NCI-H1436 (cell line): ENCODE measurements at places on chromosomes 13 and 19.

DNA sequence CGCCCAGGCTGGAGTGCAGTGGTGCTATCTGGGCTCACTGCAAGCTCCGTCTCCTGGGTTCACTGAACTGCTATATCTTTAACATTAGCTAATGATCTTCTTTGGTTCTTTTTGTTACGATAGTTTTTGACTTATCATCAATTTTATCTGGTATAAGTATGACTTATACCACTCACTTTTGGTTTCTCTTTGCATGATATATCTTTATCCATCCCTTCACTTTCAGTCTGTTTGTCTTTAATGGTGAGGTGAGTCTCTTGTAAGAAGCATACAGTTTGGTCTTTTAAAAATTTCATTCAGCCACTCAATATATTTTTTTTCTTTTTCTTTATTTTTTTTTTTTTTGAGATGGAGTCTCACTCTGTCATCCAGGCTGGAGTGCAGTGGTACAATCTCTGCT is 58.4 kb downstream of the ADGRE1 start:
- DNase-seq = no peak

GRCh38 chr13:39023316-39023715 is 14.6 kb downstream of the PROSER1 start:
- no peak for DNase-seq

DNA sequence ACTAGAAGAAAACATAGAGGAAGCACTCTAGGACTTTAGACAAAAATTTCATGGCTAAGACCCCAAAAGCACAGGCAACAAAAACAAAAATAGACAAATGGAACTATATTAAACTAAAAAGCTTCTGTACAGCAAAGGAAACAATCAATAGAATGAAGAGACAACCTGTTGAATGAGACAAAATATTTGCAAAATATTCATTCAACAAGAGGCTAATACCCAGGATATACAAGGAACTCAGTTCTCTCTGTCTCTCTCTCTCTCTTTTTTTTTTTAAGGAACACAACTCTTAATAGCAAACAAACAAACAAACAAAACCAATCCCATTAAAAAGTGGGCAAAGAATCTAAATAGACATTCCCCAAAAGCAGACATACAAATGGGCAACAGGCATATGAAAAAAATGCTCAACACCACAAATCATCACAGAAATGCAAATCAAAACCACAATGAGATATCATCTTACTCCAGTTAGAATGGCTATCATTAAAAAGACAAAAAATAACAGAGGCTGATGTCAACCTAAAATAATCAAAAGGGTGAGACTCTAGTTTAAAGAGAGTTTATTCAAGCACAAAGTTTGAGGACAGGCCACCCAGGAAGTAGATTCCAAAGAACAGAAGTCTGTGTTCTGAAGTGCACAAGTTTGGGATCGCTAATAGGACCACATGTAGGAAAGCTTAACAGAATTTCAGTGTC is 27.1 kb upstream of the SLC7A9 start:
- DNase-seq = no peak

GRCh38 chr13:22336460-22336859 is 665.6 kb downstream of the FGF9 start:
- no peak for DNase-seq

DNA sequence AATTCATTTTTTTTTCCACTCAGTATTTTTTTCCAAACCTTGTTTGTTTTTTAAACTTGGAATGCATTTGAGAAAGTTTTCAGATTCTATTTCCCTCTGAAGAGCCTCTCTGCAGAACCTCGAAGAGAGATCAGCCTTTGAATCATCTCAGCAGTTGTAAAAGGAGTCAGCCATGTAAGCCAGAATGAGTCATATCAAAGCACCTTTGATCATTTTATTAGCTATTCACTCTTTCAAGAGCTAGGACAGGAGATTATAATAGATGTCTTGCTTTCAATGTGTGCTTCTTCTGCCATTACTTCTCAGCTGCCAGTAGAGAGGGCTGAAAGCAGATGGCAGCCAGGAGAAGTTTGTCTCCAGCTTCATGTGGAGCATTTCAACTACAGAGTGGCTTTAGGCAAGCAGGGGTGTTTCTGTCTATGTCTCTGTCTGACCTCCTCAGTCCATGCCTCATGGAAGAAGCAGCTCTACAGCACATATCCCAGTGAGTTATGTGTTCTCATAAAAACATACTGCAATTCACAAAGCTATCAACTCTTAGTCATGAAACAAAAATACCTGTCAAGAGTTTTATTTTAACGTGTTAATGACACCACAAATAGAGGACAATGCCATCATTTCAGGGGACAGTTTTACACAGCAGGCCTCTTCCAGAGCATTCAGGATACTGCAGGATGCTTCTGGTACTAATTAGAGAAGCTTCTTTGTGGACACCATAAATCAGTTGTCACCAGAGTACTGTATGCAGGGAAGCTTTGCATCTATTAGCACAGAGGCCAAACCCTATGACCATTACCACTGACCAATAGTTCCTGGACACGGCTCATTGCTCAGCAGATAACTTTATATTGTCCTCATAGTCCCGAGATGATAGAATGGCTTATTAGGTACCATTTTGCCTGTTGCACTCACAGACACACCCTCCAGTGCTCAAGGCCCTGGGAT is 94.3 kb downstream of the NHLRC3 start:
- no peak for DNase-seq

DNA sequence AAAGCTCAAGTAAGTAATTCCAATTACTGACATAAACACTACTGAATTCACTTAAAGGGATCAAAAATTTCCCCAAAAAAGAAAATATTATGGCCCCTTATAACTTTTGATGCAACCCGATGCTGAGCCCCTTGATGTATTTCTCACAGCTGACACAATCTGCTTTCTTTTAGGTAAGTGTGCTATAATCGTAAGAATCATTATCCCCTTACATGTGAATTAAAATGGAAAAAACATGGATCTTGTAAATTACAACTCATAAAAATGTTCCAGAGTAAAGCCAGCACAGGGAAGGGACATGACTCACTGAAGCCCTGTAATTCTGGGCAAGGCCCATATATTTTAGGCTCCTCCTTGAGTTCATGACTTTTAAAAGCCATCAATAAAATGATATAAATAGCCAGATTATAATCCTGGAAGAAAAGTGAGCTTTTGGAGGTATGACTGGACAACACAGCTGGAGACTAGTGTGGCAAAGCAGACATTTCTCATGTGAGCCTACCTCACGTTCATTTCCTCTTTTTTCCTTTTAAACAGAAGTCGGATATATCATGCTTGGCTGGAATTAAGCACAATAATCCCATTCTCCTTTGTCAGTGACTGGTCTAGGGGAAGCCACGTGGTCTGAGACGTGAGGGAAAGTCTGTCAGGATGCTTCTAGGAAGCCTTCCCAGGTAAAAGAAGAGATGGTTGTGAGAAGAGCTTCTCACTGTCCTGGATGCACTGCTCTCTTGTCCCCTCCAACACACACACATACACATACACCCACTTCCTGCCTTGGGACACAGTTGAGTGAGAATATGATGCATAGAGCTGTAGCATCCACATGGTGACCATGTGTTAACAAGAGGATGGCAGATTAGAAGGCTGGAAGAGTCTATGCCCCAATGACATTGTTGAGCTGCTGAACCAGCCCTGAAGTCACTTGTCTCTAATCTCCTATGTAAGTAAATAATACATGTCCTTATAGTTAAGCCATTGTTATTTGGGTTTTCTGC is 165.4 kb downstream of the RGCC start:
- DNase-seq = no peak

DNA sequence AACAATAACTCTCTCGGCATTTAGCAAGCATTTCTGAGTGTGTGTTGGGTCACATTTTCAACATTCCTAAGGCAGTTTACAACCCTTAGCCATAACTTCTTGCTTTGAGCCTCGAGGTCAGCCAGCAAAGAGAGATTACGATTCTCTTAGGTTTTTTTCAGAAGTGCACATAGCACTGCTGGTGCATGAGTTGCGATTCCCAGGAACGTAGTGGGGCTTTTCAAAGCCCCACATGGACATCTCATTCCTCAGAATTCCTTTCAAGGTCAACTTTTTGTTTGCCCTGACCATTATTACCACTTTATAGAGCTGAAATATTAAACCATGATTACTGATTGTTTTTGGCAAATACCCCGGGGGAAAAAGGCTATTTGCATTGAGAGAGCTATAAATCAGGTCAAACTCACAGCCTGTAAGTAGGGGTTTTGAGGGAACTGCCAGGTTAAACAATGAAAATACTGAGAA is 705.3 kb downstream of the GPC5 start:
- no peak for DNase-seq

- no peak for DNase-seq
Measured at GRCh38 chr19:869245-870177, 10.0 kb downstream of the CFD start.

GRCh38 chr13:105255472-105255871 is 1280.0 kb downstream of the EFNB2 start:
- DNase-seq = no peak

- DNase-seq = no peak
Measured at GRCh38 chr13:35881360-35881759, 249.8 kb downstream of the DCLK1 start.

DNA sequence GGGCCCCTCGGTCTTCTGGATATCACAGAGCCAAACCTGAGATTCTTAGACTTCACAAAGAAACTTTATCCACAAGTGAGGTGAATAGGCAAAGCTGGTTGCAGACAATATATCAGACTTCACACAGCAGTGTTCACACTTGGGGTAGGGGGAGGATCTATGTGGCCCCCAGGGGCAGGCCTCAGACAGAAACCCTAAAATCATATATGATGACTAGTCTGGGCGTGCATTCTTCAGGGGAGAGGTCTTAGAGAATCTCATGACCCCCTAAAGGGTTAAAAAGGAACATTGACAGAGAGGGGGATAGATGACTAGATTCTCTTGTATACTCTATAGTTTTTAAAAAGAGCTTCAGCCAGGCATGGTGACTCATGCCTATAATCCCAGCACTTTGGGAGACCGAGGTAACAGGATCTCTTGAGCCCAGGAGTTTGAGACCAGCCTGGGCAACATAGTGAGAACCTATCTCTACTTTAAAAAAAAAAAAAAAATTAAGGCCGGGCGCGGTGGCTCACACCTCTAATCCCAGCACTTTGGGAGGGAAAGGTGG is 2.8 kb downstream of the TYROBP start:
- DNase-seq = no peak

GRCh38 chr13:74571811-74572210 is 437.6 kb upstream of the KLF12 start:
- no peak for DNase-seq

DNA sequence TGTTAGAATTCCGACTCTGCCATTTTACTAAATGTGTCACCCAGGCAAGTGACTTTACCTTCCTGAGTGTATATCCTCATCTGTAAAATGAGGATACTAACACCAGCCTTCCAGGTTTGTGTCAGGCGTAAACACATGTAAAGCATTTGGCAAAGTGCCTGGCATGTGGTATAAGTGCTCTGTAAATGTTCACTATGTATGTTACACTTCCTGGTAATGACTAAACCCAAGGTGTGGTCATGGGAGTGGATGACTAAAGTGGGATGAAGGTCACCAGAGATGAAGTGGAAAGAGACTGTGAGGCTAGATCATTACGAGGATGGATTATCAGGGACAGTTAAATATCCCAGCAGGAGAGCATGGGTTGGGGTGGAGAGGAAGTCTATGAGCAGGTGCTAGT is 25.6 kb downstream of the DEDD2 start:
- no peak for DNase-seq

DNA sequence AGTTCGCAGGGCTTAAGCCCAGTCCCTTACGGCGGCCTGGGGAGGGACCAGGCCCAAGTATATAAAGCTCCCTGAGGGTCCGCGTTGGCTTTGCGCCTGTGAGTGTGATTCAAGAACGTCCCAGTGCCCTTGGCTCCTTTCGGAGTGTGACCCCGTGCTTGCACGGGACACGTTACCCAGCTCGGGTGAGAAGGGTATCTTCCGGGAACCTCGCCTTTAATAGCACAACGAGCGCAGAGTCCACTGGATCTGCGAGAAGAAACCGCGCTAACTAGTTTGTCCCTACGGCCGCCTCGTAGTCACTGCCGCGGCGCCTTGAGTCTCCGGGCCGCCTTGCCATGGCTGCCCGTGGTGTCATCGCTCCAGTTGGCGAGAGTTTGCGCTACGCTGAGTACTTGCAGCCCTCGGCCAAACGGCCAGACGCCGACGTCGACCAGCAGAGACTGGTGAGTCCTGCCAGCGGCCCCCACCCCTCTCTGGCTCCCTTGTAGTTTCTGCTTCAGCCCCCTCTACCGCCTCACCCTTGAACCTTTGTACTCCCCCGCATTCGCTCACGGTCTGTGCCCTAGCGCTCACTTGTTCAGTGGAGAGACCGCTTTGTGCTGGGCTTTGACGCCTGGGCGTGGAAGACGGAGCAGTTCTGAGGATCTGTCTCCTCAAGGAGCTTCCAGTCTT is at the start of gene DNAJC15:
TSS of gene DNAJC15 (plus strand) at position 298 of the 675 bp plus-strand sequence. CDS start at position 339, 41 bp downstream.
- no peak for DNase-seq

DNA sequence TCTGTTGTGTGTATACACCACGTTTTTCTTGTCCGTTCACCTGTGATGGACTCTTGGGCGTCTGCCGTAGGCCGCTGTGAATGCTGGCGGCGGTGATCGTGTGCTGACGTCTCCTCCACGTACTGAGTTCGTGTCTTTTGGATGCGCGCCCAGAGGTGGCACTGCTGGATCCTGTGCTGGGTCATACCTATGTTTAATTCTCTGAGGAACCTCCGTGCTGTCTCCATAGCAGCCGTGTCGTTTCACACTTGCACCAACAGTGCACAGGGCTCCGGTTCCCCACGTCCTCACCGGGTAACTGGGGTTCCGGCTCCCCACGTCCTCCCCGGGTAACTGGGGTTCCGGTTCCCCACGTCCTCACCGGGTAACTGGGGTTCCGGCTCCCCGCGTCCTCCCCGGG is 56.2 kb downstream of the ATP11A start:
- DNase-seq = no peak

DNA sequence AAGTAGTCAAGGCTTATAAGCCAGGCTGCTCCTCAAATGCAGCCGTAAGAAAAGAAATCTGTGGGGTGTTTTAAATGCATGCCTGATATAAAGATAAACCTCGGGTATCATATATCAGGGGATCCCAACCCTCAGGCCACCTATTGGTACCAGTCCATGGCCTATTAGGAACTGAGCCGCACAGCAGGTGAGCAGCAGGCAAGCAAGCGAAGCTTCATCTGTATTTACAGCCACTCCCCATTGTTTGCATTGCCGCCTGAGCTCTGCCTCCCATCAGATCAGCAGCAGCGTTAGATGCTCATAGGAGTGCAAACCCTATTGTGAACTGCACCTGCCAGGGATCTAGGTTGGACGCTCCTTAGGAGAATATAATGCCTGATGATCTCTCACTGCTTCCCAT is 233.5 kb upstream of the SERP2 start:
- peak; percentile 61 for DNase-seq

- DNase-seq = no peak
Measured at GRCh38 chr13:19153782-19154450, 27.7 kb downstream of the TUBA3C start.
